A549 treated with GW870086 at 1 μM for 4 hours (cell line): ENCODE measurements at places on chromosomes 6 and 20. TPM values are rescaled to one million over a fixed set of nuclear protein-coding genes. Genes with fewer than 3 reads are reported as not detected.

SAMD10 gene
- not detected in 5 replicates for total RNA-seq

C6orf58 gene
- 0.24 to 0.25 TPM in 2 of 5 replicates, not detected in the others for total RNA-seq

EFCAB8 gene
- total RNA-seq: not detected in 5 replicates

PGC gene
- not detected in 5 replicates for total RNA-seq

PRR18 gene
- 0.07 to 0.15 TPM (median 0.12 TPM) in 5 replicates for total RNA-seq

MOG gene
- total RNA-seq: not detected in 5 replicates

ULBP1 gene
- 0.53 to 0.99 TPM (median 0.79 TPM) in 5 replicates for total RNA-seq

RIPOR3 gene
- 0.08 TPM in 1 of 5 replicates, not detected in the others for total RNA-seq

TLDC2 gene
- not detected in 5 replicates for total RNA-seq

MEI4 gene
- total RNA-seq: not detected in 5 replicates

FOXO3 gene
- total RNA-seq: 5.4 to 7.7 TPM (median 7.4 TPM) in 5 replicates

RIMS1 gene
- 0.02 TPM in 1 of 5 replicates, not detected in the others for total RNA-seq

IL20RA gene
- total RNA-seq: 0.03 to 0.06 TPM in 2 of 5 replicates, not detected in the others
